ENCODE measurements at places on chromosomes 3 and 15. TPM values are rescaled to one million over a fixed set of nuclear protein-coding genes. Genes with fewer than 3 reads are reported as not detected.

Gene GABRB3
- not detected for total RNA-seq

Gene FBXO40
- not detected for total RNA-seq

Gene OXSM
- 16.2 TPM for total RNA-seq

Gene ALPK3
- total RNA-seq: 0.67 TPM

- H3K4me3 ChIP-seq: no peak overlapping the region
- peaks cover 3% of the 10 kb centered on the region for H3K27me3 ChIP-seq
- DNase-seq: no peak
- H3K4me1 ChIP-seq: no peaks in the 10 kb centered on the region
- no peak overlapping the region for H3K27ac ChIP-seq
- H3K36me3 ChIP-seq: no peaks in the 10 kb centered on the region
These were observed 10.2 kb upstream of the HTR3C start for GRCh38 chr3:184042617-184043016.

DNA sequence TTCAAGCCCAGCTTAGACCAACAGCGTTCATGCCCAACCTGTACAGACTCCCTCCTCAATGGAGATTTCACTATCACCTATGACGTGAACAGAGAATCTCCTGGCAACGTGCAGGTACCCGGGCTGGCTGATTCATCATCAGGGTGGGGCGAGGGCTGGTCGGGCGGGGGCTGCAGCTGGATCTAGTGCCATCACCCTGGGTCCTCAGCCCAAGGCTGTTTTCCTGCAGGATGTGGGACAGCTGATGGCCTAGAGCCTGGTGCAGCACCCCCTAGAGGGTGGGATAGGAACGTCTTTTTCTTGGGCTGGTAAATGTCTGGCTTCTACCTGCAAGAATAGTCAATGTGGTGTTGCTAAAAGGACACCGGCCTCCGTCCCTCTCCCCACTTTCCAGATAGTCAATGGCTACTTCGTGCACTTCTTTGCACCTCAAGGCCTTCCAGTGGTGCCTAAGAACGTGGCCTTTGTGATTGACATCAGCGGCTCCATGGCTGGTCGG lies 4.4 kb downstream of the ITIH3 start:
- no peak overlapping the region for H3K27ac ChIP-seq
- H3K4me1 ChIP-seq: no peaks in the 10 kb centered on the region
- no peaks in the 10 kb centered on the region for H3K27me3 ChIP-seq
- no peak for DNase-seq

GRCh38 chr3:101151286-101151913 lies 158.2 kb upstream of the ABI3BP start:
- no peak for DNase-seq
- no peak overlapping the region for H3K4me3 ChIP-seq
- H3K27ac ChIP-seq: no peak overlapping the region

- H3K4me1 ChIP-seq: no peaks in the 10 kb centered on the region
- H3K4me3 ChIP-seq: no peak overlapping the region
- DNase-seq: no peak
- no peaks in the 10 kb centered on the region for H3K36me3 ChIP-seq
These were observed 527.9 kb upstream of the MDFIC2 start for GRCh38 chr3:70840106-70840870.

DNA sequence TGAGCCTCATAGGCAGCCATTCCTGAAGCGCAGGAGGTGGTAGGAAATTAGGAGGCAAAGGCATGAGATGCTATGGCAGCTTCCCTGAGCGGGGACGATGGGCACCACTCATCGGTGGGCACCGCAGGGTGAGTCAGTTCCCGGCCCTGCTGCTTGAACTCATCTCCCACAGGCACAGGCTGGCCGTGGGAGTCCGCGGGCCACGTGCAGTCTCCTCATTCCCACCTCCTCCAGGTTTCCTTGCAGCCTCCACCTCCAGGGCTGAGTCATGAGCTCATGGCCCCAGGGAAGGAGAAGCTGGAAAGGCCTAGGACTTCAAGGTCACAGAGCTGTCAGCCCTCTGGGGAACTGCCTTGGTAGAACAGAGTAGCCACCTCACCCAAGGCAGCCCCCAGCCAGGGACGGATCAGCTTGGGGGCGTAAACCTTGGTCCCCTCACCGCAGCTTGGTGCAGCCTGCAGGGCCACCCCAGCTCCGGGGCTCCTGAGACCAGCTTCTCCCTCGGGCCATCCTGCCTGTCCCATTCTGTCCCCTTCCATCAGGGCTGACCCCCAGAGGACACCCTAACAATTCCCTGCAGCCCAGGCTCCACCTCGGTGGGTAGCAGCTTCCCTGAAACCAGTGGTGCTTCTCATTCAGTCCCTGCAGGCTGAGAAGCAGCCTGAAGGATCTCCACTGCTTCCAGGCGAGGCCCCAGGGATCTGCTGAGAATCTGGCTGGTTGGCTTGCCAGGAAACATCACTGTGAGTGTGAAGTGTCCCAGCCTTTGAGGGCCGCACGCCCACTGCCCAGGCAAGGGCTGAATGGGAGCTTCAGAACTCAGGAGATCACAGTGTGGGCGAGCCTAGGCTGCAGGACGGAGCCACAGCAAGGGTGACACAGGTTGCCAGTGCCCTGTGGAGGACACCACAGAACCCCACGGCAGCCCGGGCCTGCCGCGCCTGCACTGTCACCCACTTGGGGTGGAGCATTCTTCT lies 150.7 kb upstream of the MEF2A start:
- no peak for DNase-seq
- no peak overlapping the region for H3K27ac ChIP-seq
- H3K4me1 ChIP-seq: no peaks in the 10 kb centered on the region
- H3K36me3 ChIP-seq: peaks cover 4% of the 10 kb centered on the region
- H3K27me3 ChIP-seq: no peaks in the 10 kb centered on the region
- no peak overlapping the region for H3K4me3 ChIP-seq

DNA sequence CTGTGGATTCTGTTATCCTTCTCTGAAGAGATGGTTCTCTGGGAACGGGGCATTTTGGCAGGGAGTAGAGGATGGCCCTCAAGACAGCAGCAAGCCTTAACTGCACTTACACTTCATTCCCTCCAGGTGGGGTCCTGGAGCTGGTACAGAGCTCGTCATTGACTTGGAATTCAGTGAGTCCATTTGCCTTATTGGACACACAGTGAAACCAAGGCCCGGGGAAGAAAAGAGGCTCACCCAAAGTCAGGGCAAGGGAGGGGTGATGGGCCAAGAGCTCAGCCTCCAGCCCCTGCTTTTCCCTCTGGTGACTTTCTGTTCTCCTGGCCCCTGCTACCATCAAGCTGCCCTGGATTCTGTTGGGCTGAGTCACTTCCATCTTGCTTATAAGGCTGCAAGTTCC lies 125.6 kb downstream of the ETFA start:
- H3K4me1 ChIP-seq: peaks cover 11% of the 10 kb centered on the region
- DNase-seq: no peak
- no peak overlapping the region for H3K4me3 ChIP-seq
- H3K36me3 ChIP-seq: no peaks in the 10 kb centered on the region
- no peak overlapping the region for H3K27ac ChIP-seq

DNA sequence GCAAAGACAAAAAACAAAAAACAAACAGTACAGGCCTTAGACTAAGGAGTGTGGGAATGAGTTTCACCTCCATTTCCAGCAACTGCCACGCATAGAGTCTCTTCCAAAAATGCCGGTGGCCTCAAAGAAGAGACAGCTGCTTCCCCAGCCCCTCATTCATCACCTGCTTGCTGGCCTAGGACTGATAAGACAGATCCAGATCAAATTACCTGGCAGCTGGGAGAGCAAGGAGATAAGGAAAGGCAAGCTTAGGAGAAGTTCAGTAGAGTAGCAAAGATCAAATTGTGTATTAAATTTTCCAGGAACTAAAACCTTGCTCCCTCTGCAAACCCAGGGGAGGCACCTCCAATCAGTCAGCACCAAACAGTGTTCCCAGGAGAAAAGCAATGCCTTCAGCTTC lies 325.8 kb upstream of the CTNNB1 start:
- H3K4me3 ChIP-seq: no peak overlapping the region
- no peak overlapping the region for H3K27ac ChIP-seq
- H3K27me3 ChIP-seq: no peaks in the 10 kb centered on the region
- no peaks in the 10 kb centered on the region for H3K4me1 ChIP-seq

DNA sequence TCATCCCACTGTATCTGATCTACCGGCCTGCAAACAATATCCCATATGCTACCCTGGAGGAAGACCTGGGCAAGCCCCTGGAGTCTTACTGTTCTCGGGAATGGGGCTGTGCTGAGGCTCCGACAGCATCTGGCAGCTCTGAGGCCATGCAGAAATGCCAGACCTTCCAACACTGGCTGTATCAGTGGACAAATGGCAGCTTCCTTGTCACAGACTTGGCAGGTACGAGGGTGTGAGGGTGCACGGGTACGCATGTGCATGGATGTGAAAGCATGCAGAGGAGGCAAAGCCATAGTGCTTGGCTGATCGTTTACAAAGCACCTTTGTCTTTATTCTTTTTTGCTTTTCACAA lies 20.0 kb upstream of the SLC28A1 start:
- no peaks in the 10 kb centered on the region for H3K4me1 ChIP-seq
- H3K36me3 ChIP-seq: no peaks in the 10 kb centered on the region
- no peak for DNase-seq
- H3K27me3 ChIP-seq: no peaks in the 10 kb centered on the region

GRCh38 chr3:56810577-56811545 lies 9.1 kb upstream of the ARHGEF3 start:
- no peaks in the 10 kb centered on the region for H3K27me3 ChIP-seq
- H3K4me3 ChIP-seq: no peak overlapping the region
- DNase-seq: no peak
- H3K36me3 ChIP-seq: no peaks in the 10 kb centered on the region
- H3K4me1 ChIP-seq: peaks cover 14% of the 10 kb centered on the region
- H3K27ac ChIP-seq: no peak overlapping the region

DNA sequence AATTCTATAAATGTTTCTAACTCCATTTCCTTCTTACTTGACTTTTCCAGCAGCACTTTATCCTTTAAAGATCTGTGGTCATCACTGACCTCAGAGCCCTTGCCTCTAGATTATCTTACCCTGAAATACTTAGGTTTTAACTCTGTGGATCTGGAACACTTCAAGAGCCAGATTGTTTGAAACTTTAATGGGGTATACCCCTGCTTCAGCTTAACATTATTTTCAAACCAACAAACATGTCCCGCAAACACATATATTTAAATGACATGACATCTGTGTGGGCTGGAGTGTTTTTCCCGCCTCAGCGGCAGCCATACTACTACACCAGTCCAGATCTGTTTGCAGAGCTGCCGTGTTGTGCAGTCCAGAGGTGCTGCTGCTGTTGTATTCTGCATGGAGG lies 252.0 kb upstream of the TPM1 start:
- peaks cover 12% of the 10 kb centered on the region for H3K27me3 ChIP-seq
- no peak for DNase-seq
- H3K4me3 ChIP-seq: no peak overlapping the region
- H3K4me1 ChIP-seq: no peaks in the 10 kb centered on the region
- no peaks in the 10 kb centered on the region for H3K36me3 ChIP-seq

Measured in natural killer cell treated with Interleukin-12 subunit alpha and Interleukin-12 subunit beta and Interleukin-15 and Interleukin-18, amount 100 ng/mL, for 72 hours (primary cell).